Stimulated activated CD4-positive, alpha-beta T cell treated with anti-CD3 and anti-CD28 coated beads, Interleukin-15, amount 100 ng/mL, for 1 hour (primary cell): ENCODE measurements at places on chromosomes 6 and 20.

- no peak for DNase-seq
These were observed 100.9 kb upstream of the NFATC2 start for GRCh38 chr20:51643390-51643789.

- DNase-seq = no peak
These were observed 553.8 kb upstream of the JAG1 start for GRCh38 chr20:11227602-11228001.

DNA sequence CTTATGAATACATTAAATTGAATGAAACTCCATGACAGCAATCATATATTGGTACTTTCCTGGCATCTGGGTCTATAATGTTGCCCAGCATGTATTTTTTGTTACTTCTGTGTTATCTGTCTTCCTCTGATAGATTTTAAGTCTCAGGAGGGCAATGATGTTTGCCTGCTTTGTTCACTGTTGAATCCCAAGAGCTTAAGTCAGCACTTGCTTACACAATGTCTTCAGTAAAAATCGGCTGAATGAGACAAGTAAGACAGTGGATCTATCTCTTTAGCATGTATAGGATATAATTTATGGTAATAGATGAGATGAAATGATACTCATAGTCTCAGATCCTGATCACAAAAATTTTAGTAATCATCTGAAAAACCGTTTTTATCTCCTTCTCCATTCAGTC is 1034.9 kb upstream of the EPHA7 start:
- no peak for DNase-seq

- DNase-seq = no peak
These were observed 13.5 kb downstream of the PIGU start for GRCh38 chr20:34663213-34663943.

GRCh38 chr6:79463621-79464050 is 73.6 kb downstream of the LCA5 start:
- no peak for DNase-seq

DNA sequence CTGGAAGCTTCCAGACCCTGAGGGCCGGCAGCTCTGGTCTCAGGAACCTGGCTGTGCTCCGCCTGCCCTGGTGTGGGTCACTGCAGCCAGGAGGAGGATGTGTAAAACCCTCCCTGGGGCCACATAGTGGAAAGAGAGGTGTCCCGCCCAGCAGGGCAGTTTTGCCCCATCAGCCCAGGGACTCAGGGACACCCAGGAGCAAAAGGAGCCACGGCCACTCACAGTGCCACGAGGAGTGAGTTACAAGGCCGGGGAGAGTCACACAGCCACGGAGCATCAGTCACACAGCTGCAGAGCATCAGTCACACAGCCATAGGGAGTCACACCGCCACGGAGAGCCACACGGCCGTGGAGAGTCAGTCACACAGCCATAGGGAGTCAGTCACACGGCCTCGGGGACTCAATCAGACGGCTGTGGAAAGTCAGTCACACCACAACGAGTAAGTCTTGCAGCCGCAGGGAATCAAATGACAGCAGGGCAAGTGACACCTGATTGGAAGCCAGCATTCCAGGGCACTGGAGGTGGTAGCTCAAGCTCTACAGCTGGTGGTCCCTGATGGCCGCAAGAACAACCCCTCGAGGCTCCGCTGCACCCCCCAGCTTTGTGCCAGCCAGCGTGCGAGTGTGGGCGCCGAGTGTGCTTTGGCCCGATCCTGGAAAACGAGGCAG is 60.9 kb downstream of the DLL1 start:
- DNase-seq = no peak

GRCh38 chr20:31916708-31917107 is 35.1 kb downstream of the PDRG1 start:
- no peak for DNase-seq

DNA sequence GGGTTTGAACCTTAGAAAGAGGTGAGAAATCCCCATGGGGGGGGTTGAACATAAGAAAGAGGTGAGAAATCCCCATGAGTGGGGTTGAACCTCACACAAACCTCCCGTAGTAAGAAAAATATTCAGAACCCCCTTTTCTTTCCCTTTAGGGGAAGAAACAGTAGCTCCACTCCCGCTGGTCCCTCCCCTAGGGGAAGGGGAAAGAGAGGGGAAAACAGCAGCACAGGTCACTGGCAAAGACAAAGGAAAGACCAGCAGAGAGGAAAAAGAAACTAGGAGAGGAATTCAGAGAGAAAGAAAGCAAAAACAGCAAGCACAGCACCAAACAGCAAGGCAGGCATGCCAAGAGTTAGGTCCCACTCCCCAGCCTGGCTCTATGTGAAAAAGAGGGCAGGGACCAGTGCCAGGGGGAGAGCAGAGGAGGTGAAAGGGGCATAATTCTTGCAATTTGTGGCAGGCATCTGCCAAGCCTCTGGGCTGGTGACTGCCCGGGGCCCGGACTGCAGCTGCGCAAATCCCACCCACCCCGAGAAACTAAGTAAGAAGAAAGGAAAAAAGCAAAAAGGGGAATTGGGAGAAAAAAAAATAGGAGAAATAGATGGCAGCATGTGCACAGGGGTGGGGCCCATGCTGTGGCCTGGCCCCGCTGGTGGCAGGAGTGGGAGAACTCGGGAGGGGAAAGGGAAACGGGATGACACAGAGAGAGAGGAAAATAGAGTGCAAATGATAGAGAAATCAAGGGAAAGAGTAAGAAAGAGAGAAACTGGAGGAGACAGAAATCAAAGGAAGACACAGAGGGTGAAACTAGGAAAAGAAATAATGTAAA is 15.1 kb upstream of the GOPC start:
- no peak for DNase-seq

DNA sequence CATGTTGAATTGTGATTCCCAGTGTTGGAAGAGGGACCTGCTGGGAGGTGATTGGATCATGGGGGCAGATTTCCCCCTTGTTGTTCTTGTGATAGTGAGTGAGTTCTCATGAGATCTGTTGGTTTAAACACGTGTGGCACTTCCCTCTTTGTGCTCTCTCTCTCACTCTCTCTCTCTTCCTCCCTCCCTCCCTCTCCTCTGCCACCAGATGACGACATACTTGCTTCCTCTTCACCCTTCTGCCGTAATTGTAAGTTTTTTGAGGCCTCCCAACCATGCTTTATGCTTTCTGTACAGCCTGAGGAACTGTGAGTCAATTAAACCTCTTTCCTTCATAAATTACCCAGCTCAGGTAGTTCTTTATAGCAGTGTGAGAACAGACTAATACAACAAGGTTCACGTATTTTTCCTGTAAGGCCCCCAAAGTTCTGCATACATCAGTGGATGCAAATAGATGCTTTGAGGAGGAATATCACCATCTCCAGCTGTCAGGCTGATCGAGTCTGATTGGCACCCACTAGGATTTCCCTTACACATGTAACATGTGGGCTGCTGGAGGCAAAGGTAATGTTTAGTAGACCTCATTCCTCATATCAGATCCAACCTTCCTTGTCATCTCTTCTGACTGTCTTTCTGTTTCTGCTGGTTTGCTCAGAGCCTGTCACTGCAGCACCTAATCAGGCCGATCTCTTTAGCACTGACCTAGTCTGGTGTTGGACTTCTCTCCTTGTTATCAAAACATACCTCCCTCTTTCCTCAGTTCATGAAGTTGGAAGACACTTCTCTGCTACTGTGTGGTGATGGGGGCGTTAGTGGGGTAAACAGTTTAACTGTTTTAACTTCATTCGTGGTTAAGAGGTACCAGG is 54.3 kb upstream of the BACH2 start:
- no peak for DNase-seq

DNA sequence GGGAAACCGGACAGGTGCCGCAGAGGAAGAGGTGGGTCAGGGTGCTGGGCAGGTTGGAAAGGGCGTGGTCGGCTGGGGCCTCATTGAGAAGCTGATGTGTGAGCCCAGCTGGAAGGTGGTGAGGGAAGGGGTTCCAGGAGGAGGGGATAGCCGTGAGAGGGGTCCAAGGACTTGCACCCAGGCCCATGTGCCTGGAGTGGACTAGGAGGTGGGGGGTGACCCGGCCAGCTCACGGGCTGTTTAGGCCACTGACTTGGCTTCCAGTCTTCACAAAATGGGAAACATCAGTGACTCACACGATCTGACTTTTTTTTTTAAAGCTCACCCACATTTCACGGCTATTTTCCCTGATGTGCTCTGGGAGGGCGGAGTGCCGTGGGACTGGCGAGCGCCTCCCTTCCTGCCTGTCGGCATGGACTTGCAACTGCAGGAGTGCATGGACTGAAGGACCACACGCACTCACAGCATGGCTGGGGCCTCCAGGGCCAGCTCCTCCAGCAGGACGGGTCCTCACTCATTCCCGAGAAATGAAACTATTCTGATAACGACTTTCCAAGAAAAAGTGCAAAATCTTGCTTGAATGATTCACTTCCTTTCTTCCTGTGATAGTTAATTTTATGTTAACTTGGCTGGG is 13.5 kb upstream of the PDE10A start:
- no peak for DNase-seq

DNA sequence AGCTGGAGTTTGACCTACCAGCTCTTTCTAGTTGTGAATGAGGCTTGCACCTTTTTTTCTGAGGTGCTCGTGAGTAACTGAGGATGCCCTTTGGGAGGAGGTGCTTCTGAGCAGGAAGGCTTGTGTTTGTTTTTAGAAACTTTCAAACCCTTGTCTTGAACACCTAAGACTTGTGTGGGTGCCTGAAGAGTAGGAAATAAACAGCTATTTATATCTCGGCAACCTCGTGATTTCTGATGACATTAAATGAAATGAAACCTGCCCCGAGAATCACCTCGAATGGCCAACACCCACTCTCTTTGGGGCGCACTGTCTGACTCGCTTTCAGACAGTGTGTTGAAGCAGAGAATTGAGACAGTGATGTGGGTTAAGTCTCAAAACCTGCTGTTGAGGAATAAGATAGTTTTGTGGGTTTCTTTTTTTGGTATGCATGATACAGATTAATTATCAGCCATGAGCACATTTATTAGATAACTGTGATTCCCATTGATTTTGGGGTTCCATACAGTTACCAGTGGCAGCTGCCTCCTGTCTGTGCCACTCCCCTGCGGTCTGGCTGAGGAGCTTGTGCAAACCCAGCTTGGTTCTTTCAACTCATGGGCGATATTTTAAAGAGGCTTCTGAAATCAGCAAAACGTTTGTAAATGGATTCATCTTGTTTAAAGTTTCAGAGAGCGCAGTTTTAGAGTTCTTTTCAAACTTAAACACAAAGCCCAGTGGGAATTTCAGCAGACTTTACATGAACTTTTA is 8.4 kb downstream of the IRF4 start:
- no peak for DNase-seq

- DNase-seq = no peak
These were observed 363.5 kb downstream of the ESR1 start for GRCh38 chr6:152170702-152171667.

- DNase-seq = no peak
These were observed 75.2 kb upstream of the F13A1 start for GRCh38 chr6:6395581-6396197.
